NCI-H1694 (cell line): ENCODE measurements at places on chromosomes 11 and 22.

GRCh38 chr22:38238519-38239071 is 34.2 kb downstream of the TMEM184B start:
- DNase-seq, result no peak

- DNase-seq, result no peak
These were observed 817.2 kb downstream of the FAM181B start for GRCh38 chr11:81916451-81916850.

GRCh38 chr11:93717501-93717900 is 23.8 kb downstream of the TAF1D start:
- DNase-seq, result no peak

DNA sequence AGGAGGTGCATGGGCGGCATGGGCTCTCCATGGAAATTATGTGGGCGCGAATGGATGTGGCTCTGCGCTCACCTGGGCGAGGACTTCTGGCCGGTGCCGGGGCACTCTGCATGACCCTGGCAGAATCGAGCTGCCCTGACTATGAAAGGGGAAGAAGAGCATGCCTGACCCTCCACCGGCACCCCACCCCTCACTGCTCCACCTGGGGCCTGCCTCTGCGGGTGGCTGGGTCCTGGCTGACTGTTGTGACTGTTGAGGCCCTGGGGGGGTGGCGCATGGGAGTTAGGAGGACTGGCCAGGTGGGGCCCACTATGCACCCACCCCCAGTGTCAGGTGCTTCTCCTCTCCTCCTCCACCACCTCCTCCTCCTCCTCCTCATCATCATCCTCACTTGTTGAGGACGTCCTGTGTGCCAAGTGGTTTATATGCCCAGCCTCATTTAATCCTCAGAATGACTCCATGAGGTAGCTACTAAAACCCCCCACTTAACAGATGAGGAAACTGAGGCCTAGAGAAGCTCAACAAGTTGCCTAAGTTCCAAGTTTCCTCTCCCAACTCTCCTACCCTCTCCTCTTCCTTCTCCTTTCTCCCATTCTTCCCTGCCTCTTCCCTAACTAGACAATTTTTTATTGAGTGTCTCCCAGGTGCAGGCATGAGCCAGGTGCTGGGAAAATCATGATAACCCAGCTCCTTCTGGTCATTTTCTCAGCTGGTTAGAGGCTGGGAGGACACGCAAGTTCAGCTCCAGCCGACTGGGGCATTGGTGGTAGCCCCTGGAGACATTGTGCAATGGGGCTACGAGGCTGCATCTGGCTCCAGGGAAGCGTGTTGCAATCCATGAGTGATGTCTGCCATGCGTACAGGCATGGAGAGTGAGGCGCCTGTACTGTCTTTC is 2.3 kb downstream of the MYEOV start:
- DNase-seq, result no peak

GRCh38 chr11:46603704-46604308 is 10.0 kb upstream of the AMBRA1 start:
- no peak for DNase-seq

GRCh38 chr11:85718991-85719807 is 33.2 kb upstream of the CCDC89 start:
- no peak for DNase-seq

DNA sequence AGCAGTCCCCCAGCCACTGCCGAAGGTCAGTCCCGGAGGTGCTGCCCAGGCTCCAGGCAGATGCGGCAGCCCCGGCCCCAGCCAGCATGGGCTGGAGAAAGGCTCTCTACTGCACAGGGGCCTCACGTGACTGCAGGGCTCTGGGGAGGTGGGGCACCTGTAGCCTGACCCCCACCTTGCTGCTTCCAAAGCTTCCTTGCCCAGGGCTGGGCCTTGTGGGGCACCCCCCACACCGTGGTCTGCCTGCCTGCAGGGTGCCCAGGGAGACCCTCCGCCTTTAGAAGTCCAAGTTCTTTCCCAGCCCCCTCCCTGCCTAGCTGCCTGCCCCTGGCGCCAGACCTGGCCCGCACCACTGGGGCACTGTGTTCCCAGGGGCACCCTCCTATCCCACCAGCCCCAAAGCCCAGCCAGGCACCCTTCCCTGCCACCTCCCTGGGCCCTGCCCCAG is 28.4 kb upstream of the TXNRD2 start:
- no peak for DNase-seq

DNA sequence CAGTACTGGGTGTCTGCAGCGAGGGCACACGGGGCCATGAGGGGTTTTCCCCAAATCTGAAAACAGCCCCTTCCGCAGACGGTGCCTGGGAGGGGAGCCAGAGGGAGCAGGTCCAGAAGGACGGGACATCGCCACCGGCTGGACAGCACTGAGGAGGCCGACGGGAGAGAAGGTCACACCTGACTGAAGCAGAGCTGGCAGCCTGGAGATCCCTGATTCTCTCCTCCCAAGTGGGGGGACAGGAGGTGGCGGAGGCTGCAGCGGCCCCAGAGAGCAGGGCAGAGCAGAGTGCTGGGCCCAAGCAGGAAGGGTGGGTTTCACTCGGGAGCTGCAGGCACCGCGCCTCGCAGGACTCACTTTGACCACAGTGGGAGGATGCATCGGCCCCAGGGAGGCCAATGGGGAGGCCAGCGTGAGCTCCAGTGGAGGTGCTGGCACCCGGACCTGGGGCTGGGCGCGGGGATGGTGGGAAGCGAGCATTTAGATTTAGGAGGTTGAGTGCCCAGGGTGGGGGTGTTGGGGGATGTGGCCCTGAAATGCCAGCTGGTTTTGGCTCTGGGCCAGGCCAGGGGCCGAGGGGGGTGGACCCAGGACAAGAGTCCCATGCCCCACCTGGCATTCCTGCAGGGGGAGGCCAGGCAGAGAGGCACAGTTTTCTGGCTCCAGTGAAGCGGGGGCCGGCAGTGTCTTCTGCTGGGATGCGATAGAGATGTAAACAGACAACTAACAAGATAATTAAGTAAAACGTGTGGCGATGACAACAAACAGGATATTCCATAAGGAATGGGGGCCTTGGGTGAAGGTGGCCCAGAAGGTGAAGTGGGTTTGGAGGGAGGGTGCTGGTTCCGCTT is 92.3 kb upstream of the FGF3 start:
- no peak for DNase-seq

GRCh38 chr11:31802609-31802989 is 8.5 kb downstream of the PAX6 start:
- no peak for DNase-seq

- DNase-seq, result no peak
These were observed 119.9 kb downstream of the MIAT start for GRCh38 chr22:26777156-26777801.

DNA sequence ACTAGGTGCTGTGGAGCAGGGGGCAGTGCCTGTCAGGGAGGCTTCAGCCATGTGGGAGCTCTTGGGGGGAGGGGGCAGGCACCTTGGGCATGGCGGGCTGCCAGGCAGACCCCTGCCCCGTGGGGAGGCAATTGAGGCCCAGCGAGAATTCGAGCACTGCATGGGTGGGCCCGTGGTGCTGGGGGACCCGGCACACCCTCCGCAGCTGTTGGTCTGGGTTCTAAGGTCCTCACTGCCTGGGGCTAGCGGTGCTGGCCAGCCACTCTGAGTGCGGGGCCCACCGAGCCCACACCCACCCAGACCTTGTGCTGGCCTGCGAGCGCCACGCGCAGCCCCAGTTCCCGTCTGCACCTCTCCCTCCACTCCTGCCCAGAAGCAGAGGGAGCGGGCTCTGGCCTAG is 835.5 kb upstream of the CNTN5 start:
- DNase-seq, result no peak

DNA sequence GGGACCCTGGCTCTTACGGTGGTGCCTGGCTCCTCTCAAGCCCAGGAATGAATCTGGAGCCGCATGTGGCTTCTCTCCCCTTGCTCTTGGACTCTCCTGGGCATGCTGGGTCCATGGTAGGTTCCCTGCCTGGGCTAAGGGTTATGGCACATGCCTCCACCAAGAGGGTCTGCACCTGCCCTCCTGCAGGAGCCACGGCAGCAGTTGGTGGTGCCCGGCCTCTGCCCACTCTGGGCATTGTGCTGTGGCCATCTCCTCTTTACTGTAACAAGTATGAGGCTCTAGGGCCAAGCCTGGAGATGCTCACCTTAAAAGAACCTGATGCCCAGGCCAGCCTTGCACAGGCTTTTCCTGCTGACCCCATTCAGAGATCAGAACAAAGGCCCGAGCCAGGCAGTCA is 104.0 kb upstream of the PITPNB start:
- no peak for DNase-seq

DNA sequence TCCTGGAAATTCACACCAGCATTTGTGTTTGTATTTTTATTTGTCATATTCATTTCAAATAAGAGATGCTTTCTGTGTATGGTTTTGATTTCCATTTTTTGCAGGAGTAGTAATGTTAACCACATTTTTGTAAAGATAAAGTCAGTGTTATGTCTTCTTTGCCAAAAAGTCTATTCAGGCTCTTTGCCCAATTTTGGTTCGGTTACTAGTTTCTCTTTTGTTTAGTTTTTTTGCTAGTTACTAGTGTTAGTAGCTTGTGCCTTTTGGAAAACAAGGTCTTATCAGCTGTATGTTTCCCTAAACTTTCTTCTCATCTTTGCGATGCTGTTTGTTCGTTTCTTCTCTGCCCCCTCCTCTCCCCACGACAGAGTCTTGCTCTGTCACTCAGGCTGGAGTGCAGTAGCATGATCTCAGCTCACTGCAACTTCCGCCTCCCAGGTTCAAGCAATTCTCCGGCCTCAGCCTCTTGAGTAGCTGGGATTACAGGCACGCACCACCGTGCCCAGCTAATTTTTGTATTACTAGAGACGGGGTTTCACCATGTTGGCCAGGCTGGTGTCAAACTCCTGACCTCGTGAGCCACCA is 112.3 kb upstream of the GRK3 start:
- DNase-seq, result no peak

- DNase-seq, result peak; percentile 57
These were observed 56.1 kb downstream of the AMBRA1 start for GRCh38 chr11:46537537-46538295.

- peak; percentile 72 for DNase-seq
These were observed 85.8 kb downstream of the FANCF start for GRCh38 chr11:22539821-22540256.

DNA sequence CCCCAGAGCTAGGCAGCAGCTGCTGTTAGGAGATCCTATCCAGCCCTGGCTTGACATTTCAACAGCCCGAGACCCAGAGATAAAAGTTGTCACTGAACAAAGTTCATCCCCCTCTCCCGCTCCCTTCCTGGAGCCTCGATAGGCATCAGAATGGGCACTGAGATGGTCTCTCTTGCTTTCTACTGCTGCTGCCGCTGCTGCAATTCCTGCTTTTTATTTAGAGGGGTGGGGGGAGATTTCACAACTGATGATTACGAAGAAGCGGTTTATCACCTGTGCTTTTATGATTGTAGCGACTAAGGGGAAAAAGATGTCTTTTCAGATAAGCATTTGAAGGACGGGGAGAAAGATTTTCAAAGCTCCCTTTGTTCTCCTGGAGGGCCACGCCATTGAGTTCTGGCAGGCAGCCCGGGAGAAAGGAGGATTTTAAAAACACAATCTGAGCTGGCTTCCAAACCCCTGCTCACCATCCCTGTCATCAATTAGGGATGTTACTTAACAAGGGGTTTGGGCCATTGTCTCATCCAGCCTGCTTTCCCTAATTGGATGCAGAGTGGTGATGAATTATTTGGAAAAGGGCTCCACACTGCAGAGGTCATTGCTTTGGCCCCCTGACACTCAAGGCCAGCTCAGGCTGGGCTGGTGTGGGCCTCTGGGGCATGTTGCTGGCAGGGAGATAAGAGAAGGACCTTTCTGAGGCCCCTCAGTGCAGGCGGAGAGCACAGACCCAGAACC is 344.7 kb downstream of the BUD13 start:
- no peak for DNase-seq

GRCh38 chr11:95695181-95695580 is 94.4 kb downstream of the FAM76B start:
- no peak for DNase-seq

DNA sequence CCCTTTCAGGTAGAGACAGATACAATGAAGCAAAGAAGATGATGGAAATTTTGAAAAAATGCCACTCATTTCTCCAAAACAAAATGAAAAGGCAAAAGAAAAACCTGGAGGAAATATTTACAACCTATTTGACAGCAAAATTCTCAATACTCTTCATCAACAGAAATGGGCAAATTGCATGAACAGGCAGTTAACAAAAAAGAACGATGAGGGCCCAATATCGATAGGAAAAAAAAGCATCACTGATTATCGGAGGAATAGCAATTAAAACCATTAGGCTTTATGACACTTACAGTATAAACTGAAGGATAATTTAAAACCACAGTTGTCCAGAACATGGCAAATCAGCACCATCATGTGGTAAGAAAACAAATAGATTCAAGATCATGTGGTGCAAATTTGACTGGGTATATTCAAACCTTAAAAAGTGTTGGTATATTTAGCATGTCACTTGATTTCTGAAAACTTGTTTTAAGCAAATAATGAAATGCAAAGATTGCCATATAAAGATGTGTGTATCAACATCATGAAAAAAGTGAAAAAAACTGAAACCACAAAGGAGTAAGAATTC is 222.9 kb downstream of the BRD1 start:
- no peak for DNase-seq

DNA sequence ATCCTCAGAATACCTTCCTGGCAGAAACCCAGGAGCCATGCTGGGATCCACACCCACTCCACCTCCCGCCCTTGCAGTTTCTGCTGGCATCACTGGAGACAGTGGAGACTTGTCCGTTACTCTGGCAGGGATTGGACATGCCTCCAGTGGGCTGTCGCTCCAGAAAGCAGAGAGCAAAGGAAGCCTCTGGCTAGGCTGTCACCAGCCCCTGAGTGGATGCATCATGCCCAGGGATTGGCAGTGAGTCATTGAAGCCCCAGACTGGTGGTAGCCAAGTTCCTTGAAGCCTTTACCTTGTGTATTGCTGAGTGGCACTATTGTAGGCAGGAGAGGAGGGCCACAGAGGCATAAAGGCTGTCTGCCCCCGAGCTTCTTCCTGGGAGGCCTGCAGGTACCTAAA is 34.8 kb upstream of the E2F8 start:
- DNase-seq, result no peak

GRCh38 chr11:1734641-1735081 is 15.7 kb downstream of the IFITM10 start:
- DNase-seq, result no peak

GRCh38 chr11:107592231-107592590 is 1.3 kb downstream of the ELMOD1 start:
- DNase-seq, result no peak

DNA sequence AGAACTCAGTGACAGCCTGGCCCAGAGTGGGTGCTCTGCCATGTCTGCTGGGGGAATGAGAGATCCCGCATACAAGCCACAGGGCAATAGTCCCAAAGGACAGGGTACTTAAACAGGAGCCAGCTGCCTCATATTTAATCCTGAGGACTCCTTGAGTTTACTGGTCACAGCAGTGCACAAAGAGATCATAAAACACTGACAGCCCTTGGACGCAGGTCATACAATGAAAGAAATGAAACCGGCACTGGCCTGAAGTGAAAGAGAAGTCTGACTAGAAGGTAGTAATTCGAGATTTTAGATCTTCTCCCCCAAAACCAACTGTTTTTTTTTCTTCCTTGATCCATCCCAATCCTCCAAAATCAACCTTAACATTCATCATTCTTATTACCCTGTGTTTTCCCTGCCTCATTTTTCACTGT is 299.8 kb upstream of the SYN3 start:
- DNase-seq, result no peak

DNA sequence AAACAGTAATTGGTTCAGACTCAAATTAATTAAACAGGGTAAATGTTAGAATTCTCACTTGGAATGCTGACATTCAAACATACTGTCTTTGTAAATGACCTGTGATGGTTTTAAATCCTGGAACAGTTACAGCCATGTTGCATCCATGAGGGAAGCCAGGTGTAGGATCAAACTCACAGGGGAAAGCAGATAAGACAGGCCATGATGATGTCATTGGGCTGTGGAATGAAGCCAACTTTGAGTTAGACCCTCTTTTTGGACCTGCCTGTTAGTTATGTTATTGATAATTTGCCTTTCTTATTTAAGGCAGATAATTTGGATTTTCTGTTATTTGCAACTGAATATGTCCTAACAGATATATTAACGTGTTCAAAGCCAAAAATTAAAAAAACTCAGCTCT is 39.3 kb upstream of the ABTB2 start:
- no peak for DNase-seq
